ENCODE measurements at places on chromosomes 16 and 17. TPM values are rescaled to one million over a fixed set of nuclear protein-coding genes. Genes with fewer than 3 reads are reported as not detected.

Gene ZFPM1
- total RNA-seq, result 28.1 TPM

Gene CDRT4
- 1.7 TPM for total RNA-seq

Gene KRTAP1-5
- total RNA-seq, result not detected

- DNase-seq, result no peak
Observed at GRCh38 chr16:84234321-84235241, 5.2 kb downstream of the KCNG4 start.

GRCh38 chr16:84199861-84200260 lies 8.9 kb downstream of the ADAD2 start:
- DNase-seq, result no peak

DNA sequence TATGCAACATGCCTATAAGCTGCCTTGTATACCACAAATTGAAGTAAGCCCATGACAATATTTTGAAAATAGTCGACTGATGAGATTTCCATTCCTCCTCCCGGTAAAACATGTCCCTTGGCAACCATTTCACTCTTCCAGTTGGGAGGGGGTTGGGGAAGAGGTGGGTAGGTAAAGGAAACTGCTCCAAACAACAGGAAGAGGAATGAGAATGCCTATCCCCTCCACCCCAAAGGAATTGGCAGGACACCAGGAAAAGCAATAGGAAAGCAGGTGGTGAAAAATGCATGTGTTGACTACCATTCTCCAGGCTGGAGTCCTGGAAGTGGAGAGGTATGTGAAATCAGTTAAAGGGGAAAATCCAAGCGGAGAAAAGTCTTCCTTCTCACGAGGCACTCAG lies 455.9 kb upstream of the PSMD7 start:
- DNase-seq, result no peak

GRCh38 chr17:82883419-82884031 lies 43.7 kb upstream of the ZNF750 start:
- DNase-seq, result no peak

- DNase-seq, result no peak
Observed at GRCh38 chr16:79721270-79721669, 120.7 kb upstream of the MAF start.

DNA sequence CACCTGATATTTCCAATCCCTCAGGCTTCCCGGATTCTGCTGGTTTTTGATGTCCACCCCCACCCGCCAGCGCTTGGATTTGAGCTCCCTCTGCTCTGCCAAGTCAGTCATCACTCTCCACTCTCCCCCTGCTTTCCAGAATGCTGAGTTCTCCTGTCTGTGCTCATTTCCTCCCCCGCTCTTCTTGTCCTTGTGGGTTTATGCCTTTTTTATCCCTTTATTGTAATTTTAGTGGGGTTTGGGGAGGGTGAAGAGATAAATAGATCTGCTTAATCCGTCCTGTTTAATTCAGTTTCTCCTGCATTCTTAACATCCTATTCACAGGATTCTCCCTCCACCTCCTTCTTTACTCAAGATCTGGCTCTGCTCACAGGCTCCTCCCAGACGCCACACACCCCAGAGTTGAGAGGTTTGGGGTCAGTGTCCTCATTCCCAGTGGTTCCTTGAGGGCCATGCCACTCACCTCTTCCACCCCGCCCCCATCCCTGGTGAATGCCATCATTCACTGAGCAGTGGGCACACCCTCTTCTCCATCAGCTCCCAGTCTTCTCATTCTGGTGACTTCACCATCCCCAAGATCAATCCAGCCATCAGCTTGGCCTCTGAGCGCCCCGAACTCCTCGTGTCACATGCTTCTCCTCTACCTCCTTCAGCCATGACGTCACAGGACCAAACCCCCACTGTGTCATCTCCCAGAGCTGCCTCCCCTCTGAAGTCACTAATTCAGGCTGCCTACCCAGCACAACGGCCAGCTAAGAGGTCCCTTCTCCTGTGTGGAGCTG lies 15.1 kb upstream of the GUCY2D start:
- DNase-seq, result no peak

- no peak for DNase-seq
Observed at GRCh38 chr17:66345264-66345663, 42.9 kb downstream of the PRKCA start.

Gene GOSR1
- total RNA-seq, result 50.0 TPM

DNA sequence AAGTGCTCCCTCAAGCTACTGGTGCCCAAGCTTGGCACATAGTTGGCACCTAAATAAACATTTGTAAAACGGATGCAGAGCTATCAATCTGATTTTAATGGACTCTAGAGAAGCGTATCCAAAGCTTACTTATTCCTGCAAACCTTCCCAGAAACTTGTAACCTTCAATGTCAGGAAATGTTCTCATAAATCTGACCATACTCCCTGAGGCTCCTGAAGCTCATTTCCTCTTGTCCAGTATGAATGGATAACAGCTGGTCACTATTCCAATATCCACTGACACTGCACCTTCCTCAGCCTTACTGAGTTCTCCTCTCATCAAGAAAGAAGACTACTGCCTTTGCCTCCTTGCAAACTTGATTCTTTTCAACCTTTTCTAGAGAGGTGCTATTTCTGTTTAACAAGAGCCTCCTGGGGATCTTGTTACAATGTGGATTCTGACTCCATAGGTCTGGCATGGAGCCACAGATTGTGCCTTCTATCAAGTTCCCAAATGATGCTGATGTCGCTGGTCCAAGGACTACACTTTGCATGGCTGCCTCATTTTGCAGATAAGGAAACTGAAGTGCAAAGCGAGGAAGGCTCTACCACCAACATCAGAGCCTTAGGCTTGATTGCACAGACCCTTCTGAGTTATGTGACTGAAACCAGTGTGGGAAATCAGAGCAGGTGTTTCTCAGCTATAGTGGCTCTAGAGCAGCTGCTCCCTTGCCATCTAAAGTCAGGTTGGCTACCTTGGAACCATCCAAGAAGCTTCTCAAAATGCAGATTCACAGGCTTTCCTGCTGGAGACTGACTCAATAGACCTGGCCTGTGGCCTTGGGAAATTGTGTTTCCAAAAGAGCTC lies 377.8 kb downstream of the SOX9 start:
- DNase-seq, result no peak

DNA sequence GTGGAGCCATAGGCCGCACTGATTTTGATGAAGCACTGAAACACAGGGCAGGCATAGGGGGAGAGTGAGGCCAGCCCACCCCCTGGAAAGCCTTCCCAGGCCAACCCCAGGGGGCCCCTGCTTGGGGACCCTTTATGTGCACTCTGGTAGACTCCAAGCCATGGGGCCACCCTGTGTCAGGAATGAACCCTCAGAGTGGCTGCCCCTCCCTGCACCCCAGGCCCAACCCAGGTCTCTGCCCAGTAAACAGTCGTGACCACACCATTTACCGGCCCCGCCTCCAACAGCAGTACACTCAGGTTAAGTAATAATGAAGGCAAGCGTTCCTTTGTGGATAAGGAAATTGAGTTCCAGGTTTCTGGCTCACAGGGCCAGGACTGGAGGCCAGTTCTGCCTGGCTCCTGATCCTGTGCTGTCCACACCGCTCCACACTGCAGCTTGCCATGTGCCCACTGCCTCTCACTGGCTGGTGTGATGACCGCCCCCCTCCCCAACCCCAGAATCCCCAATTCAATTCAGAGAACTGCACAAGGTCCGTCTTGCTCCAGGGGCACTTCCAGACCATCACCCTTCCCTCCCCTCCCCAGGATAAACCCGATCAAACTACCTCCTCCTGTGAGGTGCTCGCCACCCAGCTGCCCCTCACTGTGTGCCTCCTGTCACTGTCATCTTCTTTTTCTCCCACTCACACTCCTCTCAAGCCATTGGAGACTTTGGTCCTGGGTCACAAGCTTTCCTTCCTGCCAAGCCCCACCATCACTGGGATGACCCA lies 13.6 kb downstream of the PIMREG start:
- DNase-seq, result no peak

DNA sequence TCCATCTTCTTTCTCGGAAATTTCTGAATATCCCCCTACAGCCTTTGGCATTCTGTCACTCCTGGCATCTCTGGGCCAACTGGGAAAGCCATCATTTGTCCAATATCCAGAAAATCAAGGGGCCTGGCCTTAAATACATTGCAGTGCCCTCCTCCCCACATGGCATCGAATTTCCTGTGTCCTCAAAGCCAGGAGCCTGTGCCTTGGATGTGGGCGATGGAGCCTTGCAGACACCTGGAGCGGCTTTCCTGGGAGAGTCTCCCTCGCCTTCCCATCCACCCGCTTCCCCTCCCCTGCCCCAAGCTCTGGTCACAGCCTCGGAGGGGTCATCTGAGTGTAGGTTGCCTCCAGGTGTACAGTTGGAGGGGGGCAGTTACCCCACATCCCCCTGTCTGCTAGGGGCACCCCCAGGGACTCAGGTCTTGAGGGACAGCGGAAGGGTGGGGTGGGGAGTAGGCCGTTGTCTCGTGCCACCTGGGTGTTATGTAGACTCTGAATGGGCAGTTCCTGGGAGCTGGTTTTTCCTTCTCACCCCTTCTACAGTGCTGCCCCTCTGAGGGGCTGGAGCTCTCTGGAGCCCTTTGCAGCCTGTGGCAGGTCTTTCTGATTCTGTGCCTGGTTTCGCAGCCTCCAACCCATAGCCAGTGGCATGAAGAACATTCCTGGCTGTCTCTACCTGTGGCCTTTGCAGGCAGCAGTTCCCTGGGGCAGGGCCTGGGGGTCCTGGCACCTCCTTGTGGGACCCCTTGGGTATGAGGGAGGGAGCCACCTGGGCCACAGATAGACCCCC lies 239.8 kb downstream of the SEC14L1 start:
- DNase-seq, result no peak

GRCh38 chr16:85832570-85833218 lies 33.2 kb downstream of the COX4I1 start:
- no peak for DNase-seq

- DNase-seq, result no peak
Observed at GRCh38 chr16:4976079-4976478, 17.9 kb downstream of the SEC14L5 start.

GRCh38 chr16:89618109-89618998 lies 4.9 kb downstream of the DPEP1 start:
- no peak for DNase-seq

Gene CHST4
- total RNA-seq, result not detected

GRCh38 chr17:311119-311782 lies 41.4 kb downstream of the RPH3AL start:
- DNase-seq, result no peak

Gene TNFSF13
- 8.8 TPM for total RNA-seq

All from naive thymus-derived CD4-positive, alpha-beta T cell (primary cell).